ENCODE measurements at places on chromosomes 2 and 18.

DNA sequence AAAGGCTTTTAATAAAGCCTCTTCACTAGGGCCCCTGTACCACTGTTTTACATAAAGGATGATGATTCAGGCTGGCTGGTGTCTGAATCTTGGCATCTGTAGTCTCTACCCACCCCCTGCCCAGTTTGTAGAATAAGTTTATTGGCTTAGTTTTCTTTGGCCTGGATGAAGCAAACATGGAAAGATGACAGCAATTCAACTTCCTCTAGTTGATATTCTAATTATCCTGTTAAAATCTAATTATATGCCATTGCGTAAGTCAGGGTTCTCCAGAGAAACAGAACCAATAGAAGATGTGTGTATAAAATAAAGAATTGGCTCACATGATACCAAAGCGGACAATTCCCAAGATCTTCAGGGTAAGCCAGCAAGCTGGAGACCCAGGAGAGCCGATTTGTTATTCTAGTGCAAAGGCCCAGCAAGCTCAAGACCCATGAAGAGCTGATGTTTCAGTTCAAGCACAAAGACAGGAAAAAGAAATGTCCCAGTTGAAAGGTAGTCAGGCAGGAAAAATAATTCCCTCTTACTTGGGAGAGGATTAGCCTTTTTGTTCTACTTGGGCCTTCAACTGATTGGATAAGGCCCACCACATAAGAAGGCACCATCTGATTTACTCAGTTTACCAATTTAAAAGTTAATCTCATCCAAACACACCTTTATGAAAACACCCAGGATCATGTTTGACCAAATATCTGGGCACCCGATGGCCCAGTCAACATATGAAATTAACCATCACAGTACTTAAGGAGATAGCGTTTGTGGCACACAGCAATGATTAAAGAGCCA is 82.6 kb upstream of the LYPD1 start:
- no peak for DNase-seq

GRCh38 chr2:174965551-174965950 is 39.6 kb downstream of the CHN1 start:
- DNase-seq: no peak

- DNase-seq: no peak
Observed at GRCh38 chr18:41624460-41624859, 330.6 kb upstream of the PIK3C3 start.

DNA sequence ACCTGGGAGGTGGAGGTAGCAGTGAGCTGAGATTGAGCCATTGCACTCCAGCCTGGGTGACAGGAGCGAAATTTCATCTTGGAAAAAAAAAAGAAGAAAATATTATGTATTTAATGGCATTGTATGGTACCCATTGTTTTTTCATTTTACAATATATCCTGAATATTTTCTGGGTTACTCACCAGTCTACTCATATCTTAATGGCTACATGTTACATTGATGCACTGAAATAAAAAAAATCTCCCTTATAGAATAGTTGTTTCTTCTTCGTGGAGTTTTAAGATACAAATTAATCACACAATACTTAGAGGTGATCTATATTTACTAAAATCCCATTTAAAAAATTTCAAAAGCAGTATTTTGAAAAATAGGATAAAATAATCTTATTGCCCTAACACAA is 66.3 kb upstream of the XPO1 start:
- no peak for DNase-seq
